ENCODE measurements at places on chromosomes 2 and 18.

DNA sequence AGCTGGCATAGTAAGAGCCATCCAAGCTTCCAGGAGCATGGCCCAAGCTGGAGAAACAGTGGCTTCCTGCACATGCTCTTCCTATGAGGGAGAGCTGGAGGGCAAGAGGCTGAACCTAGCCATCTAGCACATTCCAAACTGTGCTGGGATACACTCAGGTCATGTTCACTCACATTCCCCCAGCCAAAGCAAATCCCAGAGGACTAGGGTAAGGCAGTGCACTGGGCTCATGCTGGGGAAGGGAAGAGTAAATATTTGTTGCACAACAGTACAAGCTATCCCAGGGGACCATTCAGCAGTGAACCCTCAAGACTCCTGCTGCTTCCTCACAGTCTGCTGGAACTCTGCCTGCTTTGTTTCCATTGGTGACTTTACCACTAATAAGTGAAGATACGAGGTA lies 20.7 kb upstream of the GYPC start:
- no peak for DNase-seq

GRCh38 chr2:27407798-27408491 lies 1.4 kb downstream of the PPM1G start:
- no peak for DNase-seq

- DNase-seq: no peak
These were observed 14.1 kb upstream of the ZSWIM2 start for GRCh38 chr2:186862869-186863709.

- DNase-seq: no peak
These were observed 33.4 kb downstream of the THSD7B start for GRCh38 chr2:136798766-136799165.

GRCh38 chr2:41101281-41101680 lies 649.4 kb upstream of the SLC8A1 start:
- no peak for DNase-seq

GRCh38 chr2:142980246-142981068 lies 103.0 kb downstream of the KYNU start:
- no peak for DNase-seq

DNA sequence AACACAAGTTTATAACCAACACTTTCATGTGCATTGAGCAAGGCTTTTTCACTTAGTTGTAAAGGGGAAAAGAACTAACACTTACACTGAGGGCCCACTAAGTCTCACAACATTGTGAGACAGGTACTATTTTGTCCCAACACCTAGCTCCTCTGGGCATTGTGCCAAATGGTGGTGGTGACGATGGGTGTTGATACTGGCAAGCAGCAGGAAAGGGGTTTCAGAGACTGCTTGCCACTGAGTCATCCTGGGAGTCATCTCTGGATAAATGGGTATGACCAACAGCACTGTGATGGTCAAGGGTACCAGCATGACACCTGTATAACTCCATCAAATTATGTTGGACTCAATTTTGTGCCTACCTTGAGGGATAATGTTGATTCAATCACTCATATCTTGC lies 138.8 kb upstream of the ITGA6 start:
- DNase-seq: peak; percentile 33

DNA sequence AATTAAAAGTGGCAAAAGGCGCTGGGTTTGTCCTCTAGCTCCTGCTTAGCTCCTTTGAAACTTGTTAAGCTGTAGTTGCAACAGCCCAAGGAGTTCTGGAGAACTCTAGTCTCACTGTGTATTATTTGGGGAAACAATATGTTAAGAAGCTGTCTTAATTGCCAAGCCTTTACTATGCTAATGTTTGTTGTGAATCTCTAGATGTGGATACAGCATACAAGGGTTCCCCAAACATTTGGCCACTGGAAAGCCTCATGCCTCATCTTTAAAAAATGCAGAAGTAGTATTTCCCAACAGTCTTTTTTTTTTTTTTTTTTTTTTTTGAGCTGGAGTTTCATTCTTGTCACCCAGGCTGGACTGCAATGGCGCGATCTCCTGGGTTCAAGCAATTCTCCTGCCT lies 236.7 kb downstream of the PRKCE start:
- no peak for DNase-seq

DNA sequence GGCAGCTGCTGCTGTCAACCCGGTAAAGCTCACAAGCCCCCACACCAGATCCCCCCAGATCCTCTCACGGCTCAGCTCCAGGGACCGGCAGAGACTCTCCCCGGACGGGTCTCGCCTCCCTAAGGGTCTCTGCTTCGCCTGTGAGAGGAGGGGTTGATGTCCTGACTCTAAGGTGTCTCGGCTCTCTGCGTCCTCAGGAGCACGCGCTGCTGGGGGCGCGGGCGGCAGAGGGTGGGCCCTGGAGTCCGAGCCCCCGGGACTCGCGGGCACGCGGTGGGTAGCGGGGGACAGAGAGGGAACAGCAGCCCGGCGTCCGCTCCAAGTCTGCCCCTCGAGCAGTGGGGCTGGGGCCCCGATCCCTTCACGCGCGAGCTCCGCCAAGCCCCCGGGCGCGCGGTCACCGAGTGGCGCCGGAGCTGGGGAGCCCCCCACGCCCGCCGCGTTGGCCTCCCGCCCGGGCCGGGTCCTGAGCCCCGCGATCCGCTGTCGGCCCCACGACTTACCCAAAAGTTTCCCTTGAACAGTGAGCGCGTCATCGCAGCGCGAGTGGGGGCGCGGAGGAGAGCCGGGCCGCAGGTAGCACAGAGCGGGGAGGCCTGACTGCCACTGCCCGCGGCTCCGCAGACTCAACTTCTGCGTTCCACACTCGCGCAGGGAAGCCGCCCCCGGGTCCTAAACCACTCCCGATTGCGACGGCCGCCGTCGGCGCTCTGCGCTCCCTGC lies at the start of gene PSTPIP2:
TSS of gene PSTPIP2 (minus strand) at position 608 of the 723 bp plus-strand sequence. CDS start at position 536, 72 bp downstream.
- peak; percentile 70 for DNase-seq
